ENCODE measurements at places on chromosomes 2 and 18.

- no peak for DNase-seq
Measured at GRCh38 chr2:204289066-204289465, 256.2 kb upstream of the PARD3B start.

DNA sequence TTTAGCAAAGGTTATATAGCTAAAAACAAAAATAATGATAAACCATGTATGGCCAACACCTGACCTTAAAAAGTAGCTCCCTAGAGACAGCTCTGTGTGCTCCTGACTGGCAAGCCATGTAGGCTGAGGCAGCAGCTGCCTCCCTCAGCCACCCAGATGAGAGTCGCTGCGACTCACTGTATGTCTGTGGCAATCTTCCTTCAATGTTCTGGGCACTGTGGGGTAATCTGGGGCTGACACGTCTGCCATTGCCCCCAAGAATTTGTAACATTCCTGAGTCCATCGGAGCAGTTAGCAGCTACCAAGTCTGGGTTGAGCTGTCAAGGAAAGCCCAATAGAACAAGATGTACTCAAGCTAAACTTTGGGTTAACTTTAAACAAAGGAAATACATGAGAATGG is 106.4 kb upstream of the DAPL1 start:
- DNase-seq, result no peak

- DNase-seq, result no peak
Measured at GRCh38 chr18:49842656-49843055, 29.3 kb upstream of the ACAA2 start.

DNA sequence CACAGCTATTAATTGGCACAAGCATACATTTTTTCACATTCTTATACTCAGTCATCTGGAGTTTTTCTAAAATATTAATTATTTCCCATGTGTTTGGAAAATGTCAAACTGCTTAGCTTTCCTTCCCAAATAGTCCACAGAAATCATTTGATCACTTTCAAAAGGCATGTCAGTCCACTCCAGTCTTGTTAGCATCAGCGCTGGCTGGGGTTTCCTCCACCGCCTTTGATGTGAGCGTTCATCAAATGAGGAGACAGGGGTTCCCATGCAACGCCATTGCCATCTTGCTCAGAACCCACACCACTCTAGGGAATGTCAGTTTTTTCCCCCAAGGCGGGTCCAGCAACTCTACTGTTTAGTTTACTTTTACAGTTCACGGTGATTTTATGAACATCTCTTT is 13.1 kb upstream of the RAX start:
- no peak for DNase-seq

- DNase-seq, result no peak
Measured at GRCh38 chr2:162106146-162106551, 32.1 kb upstream of the DPP4 start.

DNA sequence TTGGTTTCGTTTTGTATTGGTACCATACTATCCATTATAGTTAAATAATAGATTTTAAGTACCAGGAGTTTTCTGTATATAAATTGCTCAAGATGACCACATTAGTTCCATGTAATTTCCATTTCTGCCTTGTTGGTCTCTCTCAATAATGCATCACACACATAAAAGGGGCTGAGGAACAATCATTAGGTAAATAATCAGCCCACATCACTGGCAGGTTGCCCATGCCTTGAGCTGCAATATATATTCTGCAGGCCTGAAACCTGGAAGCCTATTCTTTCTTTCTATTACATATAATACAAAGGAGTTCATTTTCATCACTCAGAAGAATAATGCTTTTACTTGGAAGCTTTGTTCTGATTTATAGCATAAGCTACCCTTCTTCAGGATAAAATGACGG is 616.1 kb upstream of the PKDCC start:
- no peak for DNase-seq
